ENCODE measurements at places on chromosomes 7 and 10.

DNA sequence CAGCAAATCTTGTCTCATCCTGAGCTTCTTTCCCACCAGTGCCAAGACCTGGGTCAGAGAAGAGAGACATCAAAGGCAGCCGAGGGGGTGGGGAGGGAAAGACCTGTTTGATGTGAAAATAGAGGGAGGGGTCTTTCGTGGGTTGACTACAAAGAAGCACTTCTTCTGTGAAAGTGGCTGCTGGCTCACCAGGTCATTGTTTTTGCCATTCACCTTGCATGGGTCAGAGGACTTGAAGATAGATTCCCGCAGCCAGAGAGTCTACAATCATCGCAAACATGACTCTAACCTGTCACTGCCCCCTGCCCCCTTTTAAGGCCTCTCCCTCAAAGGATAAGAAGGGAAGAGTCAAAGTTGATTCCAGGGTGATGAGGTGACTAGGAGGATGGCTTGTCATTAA, 166.1 kb upstream of the BMPER start:
- no peak for DNase-seq

- DNase-seq = no peak
These were observed 54.0 kb downstream of the ADAM12 start for GRCh38 chr10:126334272-126334671.

- no peak for DNase-seq
These were observed 4.4 kb upstream of the RAPGEF5 start for GRCh38 chr7:22361320-22361719.

GRCh38 chr10:12949248-12949647, 52.3 kb downstream of the CCDC3 start:
- no peak for DNase-seq

DNA sequence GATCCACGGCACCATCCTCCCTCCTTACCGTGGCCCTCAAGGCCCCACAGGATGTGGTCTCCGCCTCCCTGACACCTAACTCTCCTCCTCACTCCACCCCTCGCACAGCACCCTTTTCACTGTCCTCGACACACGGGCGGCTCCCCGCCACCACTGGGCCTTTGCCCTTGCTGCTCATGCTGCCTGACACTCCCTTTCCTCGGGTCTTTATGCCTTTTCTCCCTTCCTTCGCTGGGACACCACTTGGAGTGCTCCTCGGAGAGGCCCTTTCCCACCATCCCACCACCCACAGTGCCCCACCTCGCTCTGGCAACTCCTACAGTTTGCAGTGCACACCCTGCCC, 7.9 kb upstream of the INMT start:
- DNase-seq = no peak

All from cardiac septum (tissue), 1 donor.